ENCODE measurements at places on chromosomes 3 and 15.

- DNase-seq: peak; percentile 20
Measured at GRCh38 chr3:186786922-186787321, 3.5 kb downstream of the EIF4A2 start.

DNA sequence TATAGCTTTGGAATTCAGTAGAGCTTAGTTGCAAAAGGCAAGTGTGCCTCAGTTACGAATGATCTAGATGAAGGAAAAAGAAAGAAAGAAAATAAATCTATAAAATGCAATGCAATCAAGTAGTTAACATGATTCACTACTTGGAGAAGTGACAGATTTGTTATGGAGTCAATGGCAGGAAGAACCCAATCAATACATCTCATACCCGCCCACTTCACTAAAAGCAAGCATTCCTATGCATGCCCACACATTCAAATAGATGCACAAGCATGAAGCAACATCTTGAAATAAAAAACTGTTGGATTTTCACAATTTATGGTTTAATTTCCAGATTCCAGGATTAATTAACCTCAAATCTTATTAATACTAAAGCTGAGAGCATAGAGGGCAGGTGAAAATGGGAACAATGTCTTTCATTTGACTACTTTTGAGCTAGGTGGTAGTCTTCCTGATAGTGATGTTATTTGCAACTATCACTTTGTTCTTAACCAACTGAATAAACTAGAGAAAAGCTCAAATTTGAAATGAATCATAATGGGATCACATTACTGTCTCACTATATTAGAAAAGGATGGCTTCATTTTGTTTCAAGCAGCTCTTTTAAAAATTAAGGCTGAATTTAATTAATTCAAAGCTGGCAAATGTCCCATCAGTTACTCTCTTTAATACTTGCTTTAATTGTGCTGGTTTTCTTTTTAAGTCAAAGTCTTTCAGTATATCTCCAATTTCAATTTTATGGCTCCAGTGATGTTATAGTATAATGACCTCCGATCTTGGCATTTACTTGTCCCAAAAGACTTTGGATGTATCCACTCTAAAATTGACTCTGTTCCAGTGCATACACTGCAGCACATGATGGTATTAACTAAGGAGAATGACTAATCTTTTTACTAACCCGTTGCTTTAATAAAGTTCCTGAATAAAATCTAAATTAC, 46.7 kb upstream of the CCDC50 start:
- DNase-seq: no peak

DNA sequence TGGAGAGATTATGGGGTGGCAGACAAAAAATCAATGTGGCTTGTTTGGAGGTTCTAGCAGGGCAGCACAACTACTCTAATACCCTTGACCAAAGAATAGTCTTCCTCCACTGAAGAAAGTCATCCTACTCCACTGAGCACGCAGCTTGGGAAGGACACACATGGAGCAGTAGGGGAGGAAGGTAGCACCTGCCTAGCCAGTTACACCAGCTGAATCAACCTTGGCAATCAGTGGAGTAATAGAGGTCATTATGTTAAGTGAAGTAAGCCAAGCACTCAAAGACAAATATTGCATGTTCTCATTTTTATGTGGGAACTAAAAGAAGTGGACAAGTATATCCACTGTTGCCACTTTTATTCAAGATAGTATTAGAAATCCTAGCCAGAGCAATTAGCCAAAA, 555.8 kb upstream of the ALCAM start:
- no peak for DNase-seq

DNA sequence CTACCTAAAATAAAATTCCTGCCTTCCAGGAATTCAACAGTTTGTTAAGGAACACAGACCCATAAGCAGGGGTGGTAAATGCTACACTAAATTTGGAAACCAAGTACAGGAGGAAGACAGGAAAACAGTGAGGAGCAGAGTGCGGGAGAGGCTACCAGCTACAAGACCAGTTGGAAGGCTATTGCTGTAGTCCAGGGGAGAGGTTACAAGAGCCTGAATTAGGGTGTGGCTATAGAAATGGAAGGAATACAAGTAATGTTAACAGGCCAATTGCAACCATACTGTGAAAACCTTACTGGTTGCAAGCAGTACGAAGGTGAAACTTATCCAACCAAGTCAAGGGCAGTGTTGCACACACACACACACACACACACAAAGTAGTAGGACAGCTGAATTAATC, 880 bp upstream of the ARMC8 start:
- DNase-seq: peak; percentile 53

DNA sequence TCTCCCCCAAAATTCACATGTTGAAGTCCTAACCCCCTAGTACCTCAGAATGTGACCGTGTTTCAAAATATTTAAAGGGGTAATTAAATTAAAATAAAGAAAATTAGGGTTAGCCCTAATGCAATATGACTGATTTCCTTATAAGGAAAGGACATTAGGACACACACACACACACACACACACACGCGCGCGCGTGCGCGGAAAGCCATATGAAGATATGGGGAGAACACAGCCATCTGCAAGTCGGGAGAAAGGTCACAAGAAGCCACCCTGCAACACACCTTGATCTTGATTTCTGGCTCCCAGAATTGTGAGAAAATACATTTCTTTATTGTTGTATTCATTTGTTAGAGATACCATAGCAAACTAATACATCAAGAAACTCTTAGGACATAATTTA, 54.6 kb upstream of the STXBP5L start:
- no peak for DNase-seq

- DNase-seq: peak; percentile 75
Measured at GRCh38 chr3:13420831-13421765, 976 bp upstream of the NUP210 start.
